ENCODE measurements at places on chromosomes 12 and 14.

GRCh38 chr14:105913221-105913620 lies 386.8 kb downstream of the TMEM121 start:
- DNase-seq, result no peak

DNA sequence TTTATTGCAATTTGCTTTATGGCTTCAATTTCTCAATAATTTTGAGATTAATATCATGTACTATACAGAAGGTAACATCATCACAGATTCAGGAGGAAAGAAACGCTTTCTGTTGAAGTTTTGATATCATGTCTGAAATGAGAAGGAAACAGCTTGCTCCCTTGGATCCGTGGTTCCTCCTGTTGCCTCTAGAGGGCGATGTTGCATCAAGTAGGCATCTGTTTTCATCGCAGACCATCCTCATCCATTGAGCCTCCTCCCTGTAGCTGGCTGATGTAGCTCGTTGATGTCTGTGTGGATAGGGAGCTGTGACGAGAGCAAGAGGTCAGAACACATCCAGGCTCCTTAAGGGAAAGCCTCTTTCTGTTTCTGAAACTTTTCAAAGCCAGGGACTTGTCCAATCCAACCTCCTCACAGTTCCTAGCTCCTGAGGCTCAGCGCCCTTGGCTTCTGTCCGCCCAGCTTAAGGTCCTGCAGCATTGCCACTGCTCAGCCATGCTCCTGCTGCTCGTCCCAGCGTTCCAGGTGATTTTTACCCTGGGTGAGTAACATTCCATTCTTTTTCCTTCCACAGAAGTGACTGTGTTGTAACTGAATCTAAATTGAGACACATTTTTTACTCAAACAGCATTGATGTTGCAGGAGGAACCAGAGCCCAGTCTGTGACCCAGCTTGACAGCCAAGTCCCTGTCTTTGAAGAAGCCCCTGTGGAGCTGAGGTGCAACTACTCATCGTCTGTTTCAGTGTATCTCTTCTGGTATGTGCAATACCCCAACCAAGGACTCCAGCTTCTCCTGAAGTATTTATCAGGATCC lies 304.8 kb upstream of the OR4E1 start:
- DNase-seq, result peak; percentile 27

GRCh38 chr12:118603610-118604361 lies 227.4 kb downstream of the SUDS3 start:
- no peak for DNase-seq

- no peak for DNase-seq
Observed at GRCh38 chr14:93655078-93655750, 133.1 kb downstream of the PRIMA1 start.

DNA sequence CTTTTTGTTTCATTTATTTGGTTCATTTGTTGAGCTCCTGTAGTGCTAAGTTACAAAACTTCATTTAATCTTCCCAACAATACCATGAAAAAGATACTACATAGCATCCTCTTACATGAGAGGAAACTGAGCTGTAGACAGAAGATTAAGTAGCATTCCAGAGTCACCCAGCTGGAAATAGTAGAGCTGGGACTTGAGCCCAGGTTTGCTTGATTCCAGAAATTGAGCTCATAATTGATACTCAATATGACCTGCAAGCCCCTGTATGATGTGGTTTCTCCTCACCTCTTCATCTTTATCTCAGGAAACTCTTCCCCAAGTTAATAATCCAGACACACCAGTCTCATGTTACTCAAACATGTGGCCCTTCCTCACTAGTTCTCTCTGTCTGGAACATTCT lies 87.0 kb upstream of the DAAM1 start:
- no peak for DNase-seq

- no peak for DNase-seq
Observed at GRCh38 chr12:125189502-125189901, 124.3 kb downstream of the AACS start.

- no peak for DNase-seq
Observed at GRCh38 chr12:79233341-79233781, 368.8 kb downstream of the SYT1 start.

DNA sequence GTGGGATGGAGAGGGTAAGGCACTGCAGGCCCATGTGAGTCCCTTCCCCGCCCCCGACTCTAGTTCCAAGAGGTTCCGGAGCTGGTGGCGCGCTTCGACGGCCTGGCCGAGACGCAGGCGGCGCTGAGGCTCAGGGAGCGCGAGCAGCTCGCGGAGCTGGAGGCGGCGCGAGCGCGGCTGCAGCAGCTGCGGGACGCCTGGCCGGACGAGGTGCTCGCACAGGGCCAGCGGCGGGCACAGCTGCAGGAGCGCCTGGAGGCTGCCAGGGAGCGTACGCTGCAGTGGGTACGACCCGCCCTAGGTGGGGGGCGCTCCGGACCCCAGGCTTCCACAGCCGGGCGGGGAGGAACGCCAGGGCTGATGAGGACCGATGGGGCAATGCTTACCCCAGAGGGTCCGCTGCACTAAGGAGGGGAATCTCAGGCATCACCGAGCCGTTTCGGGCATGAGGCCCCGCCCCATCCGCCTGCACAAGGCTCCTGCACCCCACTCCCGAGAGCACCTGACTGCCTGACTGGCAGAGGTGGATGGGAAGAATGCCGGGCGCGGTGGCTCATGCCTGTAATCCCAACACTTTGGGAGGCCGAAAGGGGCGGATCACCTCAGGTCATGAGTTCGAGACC lies 4.9 kb downstream of the CFAP73 start:
- DNase-seq, result no peak

DNA sequence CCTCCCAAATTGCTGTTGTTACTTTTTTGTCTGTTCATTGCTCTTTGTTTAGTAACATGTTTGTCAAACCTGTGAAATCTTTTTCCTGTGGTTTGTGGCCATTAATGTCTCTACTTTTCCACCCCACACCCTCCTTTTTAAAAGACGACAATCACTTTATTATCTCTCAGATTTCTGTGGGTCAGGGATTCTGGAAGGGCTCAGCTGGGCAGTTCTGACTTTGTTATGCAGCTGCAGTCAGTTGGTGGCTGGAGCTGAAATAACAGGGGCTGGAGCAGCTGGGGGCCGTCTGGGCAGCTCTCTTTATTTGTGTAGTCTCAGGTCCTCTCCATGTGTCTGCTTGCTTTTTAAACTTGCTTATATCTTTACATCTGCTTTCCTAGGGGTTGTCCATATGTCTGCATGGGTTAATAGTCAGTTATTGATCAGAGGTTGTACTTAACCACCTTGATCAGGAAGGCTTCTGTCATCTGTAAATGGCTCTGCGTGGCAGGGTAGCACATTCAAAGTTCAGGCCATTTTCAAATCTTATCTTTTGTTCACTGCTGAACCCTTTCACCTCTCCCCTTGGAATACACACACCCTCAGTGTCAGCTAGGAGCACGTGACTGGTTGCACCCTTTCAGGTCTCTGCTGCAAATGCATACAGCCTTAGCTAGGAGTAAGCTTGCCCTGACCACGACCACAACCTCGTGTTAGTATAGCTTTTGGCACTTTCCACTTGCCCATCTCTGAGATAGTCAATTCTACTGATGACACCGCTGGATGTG lies 27.9 kb downstream of the BORCS5 start:
- DNase-seq, result no peak

DNA sequence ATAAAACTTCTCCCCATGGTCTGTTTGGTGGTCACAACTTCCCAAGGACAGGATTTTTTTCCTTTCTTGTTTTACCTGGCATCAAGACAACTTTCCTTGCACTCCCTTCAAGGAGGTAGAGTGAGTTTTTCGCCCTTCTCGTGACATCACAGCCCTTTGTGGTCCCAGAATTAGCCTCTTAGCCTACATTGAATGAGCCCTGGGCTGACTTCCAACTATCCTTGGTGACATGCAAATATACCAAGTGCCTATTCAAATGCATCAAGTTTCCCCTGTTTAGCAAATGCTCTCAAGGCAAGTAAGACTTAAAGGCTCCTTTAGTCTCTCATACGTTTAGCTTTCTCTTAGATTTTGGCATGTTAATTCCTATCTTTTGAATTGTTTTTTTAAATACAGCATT lies 36.6 kb downstream of the TC2N start:
- no peak for DNase-seq

DNA sequence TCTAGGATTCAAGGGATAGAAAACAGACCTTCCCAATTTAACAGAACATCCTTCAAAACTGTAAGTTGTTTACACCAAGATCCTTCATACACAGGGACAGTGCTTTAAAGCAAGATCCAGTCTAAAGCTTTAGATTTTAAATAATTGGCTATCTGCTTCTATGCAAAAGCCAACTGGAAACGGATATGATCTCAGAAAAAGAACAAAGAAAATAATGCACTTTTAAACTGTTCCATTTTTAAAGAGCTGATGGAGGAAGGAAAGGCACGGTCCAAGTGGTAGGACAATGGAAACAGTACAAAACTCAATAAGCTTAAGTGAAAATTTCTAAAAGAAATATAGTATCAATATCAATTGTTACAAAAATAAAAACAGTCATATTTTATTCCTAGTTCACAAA lies 27.7 kb downstream of the LRP6 start:
- DNase-seq, result no peak

GRCh38 chr12:22304341-22304740 lies 30.2 kb downstream of the ST8SIA1 start:
- DNase-seq, result no peak

DNA sequence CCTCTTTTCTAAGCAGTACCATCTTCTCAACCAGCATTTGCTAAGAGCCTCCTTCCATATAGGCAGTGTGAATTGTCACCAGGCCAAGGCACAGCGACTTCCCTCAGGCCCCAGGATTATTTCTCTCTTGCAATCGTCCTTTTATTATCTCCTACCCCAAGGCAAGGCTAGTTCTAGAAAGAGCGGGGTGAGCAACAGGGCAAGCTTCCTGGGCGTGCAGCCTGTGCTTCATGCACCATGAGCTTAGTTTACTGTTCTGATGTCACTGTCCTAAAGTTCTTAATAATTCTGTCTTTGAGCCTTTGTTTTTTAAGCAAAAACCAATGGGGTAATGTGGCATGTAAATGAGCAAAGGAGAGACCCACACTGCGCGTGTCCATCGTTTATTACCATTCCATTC lies 27.9 kb downstream of the DUSP6 start:
- no peak for DNase-seq

GRCh38 chr14:35549551-35549950 lies 15.6 kb downstream of the INSM2 start:
- DNase-seq, result no peak

GRCh38 chr14:99415496-99416281 lies 65.0 kb downstream of the SETD3 start:
- peak; percentile 36 for DNase-seq

DNA sequence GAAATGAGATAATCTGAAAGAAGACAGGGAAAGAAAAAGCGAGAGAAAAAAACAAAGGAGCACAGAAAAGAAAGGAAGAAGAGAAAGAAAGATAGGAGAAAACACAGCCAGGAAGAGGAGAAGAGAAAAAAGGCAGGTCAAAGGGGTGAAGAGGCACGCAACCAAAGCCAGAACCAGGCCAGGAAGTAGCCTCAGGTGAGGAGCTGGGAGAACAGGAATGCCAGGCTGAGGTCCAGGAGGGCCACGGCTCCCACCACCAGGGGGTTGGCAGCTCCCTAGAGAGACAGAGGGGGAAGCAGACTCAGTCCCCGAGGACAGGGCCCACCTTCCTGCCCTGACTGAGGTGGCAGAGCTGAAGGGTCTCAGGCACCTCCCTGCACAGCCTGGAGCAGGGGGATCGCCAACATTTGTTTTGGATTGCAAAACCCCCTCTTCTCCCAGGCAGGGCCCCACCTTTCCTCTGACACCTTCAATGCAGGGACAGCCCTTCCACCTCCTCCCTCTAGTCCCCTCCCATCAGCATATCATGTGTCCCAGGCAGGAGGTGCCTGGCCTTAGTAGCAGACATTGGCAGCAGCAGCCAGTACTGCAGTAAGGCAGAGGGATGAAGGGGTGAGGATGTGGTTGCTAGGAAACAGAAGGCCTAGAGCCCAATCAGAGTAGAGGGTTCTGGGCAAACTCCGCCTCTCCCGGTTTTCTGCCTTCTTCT lies 2.0 kb upstream of the AP1G2 start:
- DNase-seq, result no peak

DNA sequence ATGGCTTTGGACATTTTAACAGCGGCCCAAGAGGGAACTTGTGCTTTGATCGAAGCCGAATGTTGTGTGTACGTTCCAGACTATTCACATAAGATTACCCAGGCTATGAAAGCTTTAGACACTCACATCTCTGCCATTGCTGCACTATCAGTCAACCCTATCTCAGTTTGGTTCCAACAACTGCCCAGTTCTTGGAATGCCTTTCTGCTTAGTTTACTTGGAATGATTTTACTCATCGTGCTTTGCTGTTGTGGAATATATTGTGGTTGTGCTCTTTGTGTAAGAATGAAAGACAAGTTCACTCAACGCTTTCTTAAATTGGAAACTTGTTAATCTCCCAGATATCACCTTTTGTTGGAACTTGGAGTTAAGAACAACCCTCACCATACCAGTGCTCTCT lies 498.2 kb downstream of the GLT1D1 start:
- DNase-seq, result no peak

DNA sequence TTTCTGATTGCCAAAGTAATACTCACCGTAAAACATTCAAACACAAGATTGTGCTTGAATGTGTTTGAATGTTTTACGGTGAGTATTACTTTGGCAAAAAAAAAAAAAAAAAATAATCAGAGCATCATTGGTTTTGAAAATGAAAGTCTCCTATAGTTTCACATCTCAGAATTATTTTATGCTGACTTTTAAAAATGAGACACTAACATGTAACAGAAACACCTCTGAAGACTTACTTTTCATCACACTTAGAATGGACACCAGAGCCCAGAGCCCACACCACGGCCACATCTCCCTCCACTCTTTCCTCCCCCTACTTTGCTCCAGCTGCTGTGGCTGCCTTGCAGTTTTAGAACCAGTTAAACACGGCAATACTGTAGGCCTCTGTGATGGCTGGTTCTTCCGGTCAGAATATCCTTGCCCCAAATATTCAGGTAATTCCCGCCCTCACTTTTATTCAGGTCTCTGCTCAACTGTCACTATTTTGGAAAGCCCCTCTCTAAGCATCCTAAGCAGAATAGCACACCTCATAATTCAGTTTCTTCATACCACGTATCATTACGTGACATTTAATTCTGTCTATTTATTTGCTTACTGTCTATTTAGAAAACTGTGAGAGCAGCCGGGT lies 138.9 kb upstream of the MAX start:
- DNase-seq, result no peak

GRCh38 chr12:6914246-6914946 lies at the start of gene ENO2:
Gene ENO2, plus strand, starts transcription at chr12:6914580. Its CDS starts 1,253 bp downstream, at chr12:6915833.
- DNase-seq, result peak; percentile 69

DNA sequence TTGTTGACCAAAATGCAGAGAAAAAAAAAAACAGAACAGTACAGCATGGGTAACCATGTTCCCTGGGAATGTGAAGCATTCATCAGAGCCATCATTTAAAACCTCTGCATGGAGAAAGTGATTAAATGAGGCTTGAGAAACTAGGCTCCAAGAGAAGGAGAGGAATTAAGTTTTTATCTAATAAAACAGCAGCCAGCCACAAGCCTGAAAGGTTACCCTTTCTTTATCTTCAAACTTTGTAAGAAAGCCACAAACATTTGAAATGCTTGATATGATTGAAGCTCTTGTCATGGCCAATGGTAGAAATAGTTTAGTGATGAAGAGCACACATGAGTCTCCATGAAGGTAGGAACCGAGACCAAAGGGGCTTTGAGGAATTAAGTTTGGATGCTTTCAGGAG lies 144.9 kb upstream of the SYT1 start:
- no peak for DNase-seq

- DNase-seq, result no peak
Observed at GRCh38 chr12:53558631-53559030, 51.3 kb upstream of the NPFF start.

- no peak for DNase-seq
Observed at GRCh38 chr12:110906985-110907384, 13.4 kb downstream of the MYL2 start.
